Neuronal stem cell (in vitro differentiated cells): ENCODE measurements at places on chromosomes 6 and 20.

DNA sequence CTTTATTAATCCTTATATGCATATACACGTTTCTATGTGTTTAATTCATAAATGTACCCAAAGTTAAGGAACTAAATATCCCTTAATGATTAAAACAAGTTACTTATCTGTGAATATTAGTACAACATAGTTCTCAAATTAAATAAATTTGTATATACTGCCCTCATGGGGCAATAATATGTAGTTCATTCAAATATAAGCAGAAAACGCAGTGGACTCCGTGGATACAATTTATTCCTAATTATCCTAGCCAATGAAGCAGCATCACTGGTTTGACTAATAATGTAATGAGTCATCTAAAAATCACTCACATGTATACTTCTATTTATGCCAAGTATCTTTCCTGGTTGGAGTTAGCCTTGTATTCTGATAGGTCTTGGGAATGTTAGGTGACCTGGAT, 111.6 kb downstream of the TBC1D32 start:
- DNase-seq, result no peak

DNA sequence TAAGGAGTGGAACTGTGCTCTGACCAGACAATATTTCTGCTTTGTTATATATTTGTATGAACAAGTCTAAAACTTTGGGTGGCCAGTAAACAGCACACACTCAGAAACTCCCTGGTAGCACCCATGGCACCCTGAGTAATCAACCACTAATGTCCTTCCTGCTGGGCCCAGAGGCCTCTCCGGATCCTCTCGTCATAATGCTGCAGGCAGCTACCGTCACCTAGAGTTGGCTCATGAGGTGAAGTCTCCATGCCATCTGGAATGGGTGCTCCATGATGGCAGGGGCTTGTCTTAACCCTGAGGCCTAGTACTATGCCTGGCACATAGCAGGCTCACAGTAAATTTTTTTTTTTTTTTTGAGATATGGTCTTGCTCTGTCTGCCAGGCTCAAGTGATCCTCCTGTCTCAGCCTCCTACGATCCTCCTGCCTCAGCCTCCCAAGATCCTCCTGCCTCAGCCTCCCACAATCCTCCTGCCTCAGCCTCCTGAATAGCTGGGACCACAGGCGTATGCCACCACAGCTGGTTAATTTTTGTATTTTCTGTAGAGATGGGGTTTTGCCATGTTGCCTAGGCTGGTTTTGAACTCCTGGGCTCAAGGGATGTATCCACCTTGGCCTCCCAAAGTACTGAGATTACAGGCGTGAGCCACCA, 3.0 kb upstream of the SDCBP2 start:
- no peak for DNase-seq

DNA sequence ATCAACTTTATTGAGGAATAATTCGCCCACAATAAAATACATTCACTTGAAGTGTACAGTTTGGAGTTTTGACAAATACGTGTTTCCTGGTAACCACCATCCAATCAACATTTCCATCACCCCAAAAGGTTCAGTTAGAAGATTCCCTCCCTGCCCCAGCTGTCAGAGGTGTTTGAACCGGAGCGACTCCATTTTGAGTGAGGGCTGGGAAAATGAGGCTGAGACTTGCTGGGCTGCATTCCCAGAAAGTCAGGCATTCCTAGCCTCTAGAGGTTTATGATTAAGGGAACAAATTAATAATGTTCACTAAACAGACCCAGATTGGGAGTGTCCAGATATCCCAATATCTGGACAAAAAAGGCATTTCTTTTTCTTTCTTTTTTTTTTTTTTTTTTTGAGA, 33.0 kb upstream of the BLCAP start:
- no peak for DNase-seq

- DNase-seq, result peak; percentile 30
Measured at GRCh38 chr6:68778356-68779020, 143.4 kb downstream of the ADGRB3 start.

GRCh38 chr6:159726255-159726917, 920 bp upstream of the WTAP start:
- no peak for DNase-seq
